T-helper 9 cell (primary cell): ENCODE measurements at places on chromosomes 4 and X.

DNA sequence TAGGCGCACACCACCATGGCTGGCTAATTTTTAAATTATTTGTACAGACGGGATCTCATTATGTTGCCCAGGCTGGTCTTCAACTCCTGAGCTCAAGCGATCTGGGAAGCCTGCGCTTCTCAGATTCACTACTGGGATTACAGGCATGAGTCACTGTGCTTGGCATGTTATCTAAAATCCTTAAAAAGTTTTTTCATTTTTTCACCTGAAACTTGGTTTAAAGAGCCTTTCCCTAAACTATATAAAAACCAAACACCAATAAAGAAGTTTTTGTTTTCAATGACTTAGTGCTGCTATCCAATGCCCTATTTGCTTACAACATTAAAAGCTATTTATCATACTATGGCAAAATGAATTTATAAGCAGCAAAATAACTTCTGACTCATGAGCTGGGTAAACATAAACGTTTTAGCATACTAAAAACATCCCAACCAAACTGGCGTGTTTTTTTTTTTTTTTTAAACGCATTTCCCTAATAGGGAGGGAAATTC, 127.8 kb downstream of the UBE2K start:
- no peak for DNase-seq

- DNase-seq: no peak
These were observed 65.0 kb downstream of the COQ2 start for GRCh38 chr4:83219344-83220331.

DNA sequence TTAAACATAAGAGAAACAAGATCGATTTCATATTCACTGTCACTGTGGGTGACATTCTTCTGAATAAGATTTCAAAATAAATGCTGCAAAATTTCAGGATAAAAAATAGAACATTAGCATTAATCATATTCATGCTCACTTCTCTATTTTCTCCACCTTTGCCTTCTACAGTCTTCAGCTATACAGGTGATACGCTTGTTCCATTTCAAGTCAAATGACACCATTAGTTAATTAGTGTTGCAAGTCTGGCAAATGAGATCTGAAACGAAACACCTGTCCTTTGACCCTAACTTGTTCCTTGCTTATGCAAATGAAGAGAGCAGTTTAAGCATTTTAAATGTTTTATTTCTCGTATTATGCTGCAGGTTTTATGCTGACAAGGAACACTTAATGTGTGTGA, 667.5 kb upstream of the MAGEB2 start:
- DNase-seq: no peak

- no peak for DNase-seq
These were observed 6.9 kb downstream of the CCNB3 start for GRCh38 chrX:50211510-50211909.
